GM12865 (cell line): ENCODE measurements at places on chromosomes 12 and 14.

DNA sequence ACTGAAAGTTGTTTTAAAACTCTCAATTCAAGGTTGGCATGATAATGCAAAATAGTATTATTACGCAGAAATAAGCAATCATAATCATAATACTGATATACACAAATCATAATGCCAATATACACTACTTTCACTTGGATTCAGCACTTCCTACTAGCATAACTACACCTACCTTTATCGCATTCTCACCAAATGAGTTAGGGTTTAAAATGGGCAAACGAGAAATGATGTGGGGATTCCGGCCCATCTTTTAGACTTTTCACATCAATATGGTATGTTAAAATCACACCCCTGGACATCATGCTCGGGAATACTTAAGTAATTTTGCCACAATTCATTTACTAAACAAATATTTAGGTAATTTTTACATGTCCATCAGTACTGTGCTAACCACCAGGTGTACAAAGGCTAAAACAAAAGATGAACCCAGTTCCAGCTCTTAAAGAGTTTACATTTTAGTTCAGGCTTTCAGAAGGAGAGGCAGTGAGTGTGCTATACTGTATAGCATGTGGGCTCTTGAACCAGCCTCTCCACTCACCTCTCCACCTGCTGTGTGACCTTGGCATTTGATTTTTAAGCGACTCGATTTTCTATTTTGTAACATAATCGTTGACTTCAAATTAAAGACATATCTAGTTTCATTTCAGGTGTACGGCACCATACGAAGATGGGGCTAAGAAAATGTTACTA is 1.1 kb upstream of the USP15 start:
- peak; percentile 56 for DNase-seq

DNA sequence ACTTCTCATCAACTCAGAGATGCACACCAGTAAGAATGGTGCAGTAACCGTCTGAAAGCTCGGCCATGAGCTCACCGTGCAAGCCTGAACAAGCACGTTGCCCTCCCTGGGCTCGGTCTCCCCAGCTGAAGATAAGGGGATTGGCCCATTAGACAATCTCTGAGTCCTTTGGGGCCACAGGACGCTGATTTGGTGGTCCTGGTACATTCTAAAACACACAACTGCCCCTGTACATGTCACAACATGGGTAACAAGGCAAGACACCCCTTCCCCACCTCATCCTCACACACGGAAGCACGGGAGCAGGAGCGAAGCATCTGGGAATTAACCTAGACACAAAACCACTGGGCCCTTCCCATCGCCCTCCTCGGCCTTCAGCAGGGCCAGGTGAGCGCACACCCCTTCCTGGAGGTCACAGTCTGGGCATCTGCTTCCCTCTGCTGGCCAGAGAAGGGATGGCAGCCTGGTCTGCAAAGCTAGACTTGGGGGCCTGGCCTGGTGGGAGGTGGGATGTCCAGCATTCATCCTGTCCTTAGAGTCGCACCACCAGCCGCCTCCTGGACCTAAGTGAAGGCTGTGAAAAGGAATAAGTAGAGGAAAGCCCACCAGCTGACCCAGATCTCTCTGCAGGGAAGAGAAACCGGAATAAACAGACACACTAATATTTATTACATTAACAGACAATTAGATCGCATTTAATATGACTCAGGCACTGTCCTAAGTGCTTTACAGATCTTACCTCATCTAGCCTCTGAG is 18.9 kb upstream of the SMUG1 start:
- DNase-seq, result peak; percentile 79

DNA sequence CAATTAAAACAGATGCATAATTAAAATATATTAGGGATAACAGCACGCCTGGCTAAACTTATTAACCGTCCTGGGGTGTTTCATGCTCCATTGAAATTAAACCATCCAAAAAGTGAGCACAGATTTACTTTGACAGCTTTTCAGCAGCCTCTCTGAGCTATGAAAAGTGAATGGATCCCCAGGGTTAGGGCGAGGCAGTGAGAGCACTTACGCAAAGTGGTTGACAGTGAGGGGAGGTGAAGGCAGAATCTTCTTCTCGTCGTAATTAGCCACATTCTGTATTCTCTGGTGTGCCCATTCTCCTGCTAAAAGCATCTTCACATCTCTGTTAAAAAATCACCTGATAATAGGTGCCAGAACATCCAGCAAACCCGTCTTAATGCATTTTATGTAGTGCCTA is 1.9 kb downstream of the TMTC2 start:
- no peak for DNase-seq

DNA sequence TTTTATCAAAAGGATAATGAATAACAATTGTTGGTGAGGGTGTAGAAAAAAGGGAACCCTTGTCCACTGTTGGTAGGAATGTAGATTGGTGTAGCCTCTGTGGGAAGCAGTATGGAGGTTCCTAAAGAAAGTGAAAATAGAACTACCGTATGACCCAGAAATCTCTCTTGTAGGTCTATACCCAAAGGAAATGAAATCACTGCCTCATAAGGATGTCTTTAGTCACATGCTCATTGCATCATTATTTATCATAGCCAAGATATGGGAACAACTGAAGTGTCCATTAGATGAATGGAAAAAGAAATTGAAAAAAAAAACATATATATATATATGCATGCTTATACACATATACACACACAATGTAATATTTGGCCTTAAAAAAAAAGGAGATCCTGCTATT is 158.8 kb upstream of the NPAS3 start:
- no peak for DNase-seq

- no peak for DNase-seq
Observed at GRCh38 chr12:52821826-52822660, 8.1 kb upstream of the KRT4 start.

GRCh38 chr12:18496156-18496555 is 234.8 kb downstream of the PIK3C2G start:
- no peak for DNase-seq

DNA sequence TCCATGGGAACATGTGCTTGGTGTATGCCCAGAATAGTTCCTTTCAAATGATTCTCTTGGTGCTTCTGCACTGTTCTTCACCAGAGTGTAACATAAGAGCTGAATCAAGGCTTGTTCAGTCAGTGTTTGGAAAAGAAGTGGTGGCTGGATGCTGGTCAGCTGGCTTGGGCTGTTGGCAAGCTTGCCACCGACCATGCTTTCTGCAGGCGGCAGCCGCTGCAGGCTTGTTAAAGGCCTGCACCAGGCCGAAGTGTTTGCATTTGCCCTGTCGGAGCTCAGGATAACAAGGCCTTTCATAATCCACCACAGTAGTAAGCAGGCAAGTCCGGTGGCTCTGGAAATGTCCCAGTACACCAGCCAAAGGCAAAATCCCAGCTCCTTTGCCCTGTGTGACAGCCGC is 26.9 kb downstream of the DAAM1 start:
- no peak for DNase-seq

DNA sequence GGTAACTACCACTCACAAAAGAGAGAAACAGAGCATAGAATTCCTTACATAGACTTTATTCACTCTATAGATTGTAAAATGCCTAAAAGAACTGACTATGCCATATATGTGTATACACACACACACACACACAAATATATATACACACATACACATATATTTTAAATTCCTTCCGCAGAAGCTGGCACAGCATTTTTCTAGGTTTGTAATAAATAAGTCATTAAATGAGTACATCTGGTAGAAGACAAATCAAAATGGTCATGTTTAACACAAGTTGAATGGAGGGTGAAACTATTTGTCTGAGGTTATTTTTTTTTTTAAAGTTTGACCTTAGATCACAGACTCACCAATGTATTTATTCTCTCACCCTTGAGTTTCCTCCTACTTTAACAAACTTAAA is 58.2 kb downstream of the CCER1 start:
- DNase-seq, result no peak

DNA sequence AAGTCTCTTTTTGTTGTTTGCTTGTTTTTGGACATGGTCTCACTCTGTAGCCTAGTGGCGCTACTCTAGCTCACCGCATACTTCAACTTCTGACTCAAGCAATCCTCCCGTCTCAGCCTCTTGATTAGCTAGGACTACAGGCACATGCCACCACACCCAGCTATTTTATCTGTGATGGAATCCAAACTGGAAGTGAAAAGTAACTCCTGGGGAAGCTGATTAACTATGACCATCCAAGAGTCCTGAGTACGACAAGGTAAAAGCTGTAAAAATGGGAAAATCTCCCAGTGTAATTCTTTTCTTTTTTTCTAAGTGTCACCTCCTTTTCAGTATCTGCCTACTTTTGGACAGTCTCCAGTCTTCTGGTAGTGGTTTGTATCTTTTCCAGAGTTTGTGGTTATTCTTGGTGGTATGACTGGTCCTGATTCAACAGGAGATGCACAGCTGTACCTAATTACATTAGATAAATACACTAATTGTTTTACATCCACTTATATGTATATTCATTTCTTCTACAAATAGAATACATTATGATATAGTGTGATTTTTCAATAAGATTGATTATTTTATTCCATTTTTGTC is 97.8 kb downstream of the SLC6A15 start:
- DNase-seq, result no peak

DNA sequence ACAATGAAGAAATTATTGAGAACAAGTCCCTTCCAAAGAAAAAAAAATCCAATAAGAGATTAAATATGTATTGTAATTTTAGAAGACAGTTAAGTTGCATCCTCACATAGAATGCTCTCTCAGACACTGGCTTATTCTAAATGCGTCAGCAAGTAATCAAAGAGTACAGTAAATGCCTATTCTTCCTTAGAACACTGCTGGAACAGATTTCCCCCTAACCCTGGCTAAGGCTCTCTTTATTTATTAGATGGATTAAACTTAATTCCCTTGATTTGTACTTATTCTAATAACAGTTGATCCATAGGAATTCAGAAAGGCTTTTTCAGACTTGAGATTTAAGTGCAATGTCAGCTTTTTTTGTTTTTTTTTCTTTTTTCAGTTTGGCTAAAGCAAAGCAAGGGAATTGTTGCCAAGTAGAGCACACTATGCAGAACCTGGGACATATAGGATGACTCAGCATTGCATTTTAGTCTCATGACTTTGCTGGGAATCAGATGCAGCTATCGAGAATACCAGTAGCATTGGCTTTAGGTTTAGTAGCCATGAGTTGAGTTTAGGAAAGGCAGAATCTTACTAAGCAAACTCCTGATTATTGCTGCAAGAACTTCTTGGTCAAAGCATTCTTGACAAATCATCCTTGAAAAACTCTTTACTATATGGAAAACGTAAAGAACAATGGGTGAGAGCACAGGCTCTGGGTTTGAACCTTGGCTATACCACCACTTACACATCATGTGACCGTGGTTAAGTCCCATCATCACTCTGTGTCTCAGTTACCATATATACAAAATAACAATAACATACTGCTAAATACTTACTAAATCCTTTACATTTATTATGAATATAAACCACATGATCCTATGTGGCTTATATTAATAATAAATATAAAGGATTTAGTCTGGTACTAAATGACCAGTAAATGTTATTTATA is 26.7 kb downstream of the MED21 start:
- DNase-seq, result no peak

DNA sequence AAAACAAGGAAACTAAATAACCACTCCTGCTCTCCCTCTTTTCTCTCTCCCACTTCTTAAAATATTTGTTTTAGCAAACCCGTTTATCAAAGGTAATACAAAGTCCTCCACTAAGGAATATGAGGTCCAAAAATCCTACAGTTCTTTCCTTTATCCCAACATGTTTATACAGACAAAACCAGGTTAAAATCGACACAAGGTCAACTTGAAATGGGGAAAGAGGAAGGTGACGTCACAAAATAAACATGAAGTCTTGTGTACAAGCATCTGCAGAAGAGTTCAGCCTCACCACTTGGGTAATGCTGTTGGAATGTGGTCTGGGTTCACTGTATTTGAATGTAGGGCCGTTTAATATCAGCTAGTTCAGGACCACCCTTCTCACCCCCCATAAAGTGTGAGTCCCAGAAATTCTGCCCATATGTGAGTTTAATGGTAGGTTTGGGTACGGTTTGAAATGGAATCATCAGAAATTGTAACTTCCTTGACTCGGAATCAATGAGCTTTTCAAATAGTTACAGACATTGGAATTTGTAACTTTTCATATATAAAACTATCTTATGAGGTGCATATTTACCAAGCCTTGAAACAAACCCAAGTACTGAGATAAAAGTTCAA is 120.0 kb upstream of the SLC38A2 start:
- no peak for DNase-seq

DNA sequence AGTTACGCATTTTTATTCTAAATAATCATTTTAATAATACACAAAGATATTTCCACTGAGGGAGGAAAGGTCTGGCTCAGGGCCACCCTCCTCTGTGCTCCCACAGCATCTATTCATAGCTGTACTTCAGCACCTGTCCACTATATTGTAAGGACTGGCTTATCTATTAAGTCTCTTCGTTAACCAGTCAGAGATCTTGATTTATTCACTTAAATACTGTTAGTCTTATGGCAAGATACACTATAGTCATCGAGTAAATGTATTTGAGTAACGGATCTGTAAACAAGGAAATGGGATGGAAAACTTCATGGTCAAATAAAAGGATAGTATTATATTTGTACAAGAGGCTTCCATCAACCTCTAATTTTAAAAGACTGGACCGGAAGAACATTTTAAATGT is 54.6 kb downstream of the SPTLC2 start:
- no peak for DNase-seq

DNA sequence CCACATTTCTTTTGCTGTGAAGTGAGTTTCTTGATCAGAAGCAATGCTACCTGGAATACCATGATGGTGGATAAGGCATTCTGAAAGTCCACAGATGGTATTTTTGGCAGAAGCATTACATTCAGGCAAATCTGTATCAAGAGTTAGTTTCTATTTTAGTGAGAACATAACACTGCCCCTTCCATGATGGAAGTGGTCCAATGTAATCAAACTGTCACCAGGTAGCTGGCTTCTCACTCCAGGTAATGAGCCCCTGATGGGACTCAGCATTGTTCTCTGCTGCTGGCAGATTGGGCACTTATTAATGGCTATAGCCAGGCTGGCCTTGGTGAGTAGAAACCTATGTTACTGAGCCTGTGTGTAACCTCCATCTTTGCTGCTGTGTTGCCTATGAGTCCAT is 80.7 kb downstream of the KCNA5 start:
- DNase-seq, result no peak

GRCh38 chr12:116918464-116918863 is 7.7 kb downstream of the FBXW8 start:
- DNase-seq, result no peak
